ENCODE measurements at places on chromosomes 11 and 22. TPM values are rescaled to one million over a fixed set of nuclear protein-coding genes. Genes with fewer than 3 reads are reported as not detected.

DNA sequence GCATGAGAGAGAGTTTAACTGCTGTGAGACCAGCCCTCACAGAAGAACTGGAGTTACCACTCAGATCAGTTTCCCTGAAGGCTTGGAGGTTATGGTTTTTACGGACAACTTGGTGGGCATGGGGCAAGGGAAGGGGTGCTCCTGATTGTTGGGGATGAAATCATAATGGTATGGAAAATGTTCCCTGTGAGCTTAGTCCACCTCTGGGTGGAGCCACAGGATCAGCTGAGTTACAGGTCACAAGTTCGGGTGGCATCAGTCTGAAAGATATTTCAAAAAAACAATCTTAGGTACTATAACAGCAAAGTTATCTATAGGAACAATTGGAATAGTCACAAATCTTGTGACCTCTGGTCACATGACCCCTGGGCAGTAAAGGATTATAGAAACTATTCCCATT, 162.9 kb downstream of the DLG2 start:
- DNase-seq: peak; percentile 49

DNA sequence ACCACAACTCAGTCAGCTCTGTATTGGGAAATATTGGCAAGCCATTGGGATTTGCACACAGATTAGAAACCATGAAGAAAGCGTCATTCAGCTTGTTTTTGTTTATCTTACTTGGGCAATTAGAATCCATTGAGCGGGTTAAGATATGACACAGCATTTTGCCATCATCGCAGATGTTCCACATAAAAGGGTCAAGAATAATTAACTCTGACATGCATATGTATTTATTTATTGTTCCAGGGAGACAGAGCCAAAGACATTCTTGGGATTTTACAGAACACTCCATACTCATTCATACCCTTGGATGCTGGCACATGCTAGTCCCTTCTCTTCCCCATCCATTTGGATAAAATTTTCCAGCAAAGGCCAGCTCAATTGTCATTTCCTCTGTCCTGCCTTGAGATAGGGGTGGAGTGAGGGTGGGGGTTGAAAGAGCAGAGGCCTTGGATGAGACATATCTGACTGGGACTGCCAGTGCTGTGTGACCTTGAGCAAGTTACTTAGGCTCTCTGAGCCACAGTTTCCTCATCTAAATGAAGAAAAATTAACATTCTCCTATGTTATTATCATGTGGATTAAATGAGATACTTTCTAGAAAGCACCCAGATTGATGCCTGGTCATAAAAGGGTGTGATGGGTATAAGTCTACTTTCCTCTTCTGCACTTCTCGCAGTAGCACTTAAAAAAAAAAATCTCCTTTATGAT, 179.7 kb downstream of the RRAS2 start:
- DNase-seq: no peak

GRCh38 chr11:88231894-88232482, 56.7 kb upstream of the RAB38 start:
- peak; percentile 81 for DNase-seq

GRCh38 chr11:127445476-127445875, 444.9 kb upstream of the KIRREL3 start:
- DNase-seq: no peak

GRCh38 chr11:41978945-41979344, 519.5 kb upstream of the LRRC4C start:
- no peak for DNase-seq

- DNase-seq: no peak
These were observed 61.5 kb downstream of the CACNG2 start for GRCh38 chr22:36641902-36642640.

DNA sequence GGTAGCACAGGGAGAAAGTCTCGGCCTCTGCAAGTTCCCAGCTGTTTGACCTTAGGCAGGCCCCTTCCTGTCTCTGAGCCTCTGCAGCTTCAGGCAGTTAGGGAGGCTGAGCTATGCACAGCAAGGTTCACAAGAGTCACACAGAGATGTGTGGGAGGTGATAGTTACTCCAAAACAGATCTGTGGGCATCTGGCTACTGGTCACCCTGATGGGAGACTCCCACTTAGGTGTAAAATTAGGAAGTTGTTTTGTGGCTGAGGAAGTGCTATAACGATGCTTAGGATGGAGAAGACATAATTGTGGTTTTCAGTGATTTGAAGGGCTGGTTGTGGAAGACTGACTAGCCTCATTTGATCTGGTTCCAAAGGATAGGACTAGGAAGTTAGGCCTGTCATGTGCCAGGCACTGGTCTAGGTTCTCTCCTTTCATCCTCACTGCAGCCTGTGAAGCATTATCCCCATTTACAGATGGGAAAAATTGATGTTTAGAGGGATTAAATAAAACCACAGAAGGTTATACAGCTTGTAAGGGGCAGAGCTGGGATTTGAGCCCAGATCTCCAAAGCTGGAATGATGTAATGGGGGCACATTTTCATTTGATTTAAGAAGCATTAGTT, 13.5 kb downstream of the ACO2 start:
- DNase-seq: peak; percentile 70

DNA sequence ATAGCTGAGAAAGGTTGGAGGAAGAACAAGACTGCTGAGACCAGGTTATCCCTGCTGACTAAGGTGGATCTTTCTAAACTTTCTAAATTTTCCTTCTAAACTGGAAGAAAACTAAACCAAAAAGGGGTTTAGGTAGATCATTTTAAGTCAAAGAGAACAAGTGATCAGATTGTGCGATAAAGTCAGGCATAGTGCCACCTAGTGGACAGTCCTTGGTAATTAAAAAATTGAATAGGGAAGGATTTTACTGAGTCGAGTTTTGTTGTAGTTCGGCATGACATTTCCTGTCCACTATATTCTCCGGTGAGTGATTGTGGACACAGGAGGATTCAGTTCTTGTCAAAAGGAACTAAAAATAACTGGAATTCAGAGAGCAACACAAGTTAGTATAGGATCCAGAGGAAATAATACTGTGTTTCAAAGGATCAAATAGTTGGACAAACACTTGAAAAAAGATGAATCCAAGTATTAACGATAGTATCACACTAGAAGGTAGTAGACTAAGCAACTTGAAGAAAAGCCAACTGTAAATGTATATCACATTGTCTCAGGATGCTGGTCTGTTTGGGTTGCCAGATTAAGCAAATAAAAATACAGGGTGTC, 1236.4 kb downstream of the FAM181B start:
- DNase-seq: peak; percentile 82

- DNase-seq: peak; percentile 89
These were observed at the start of gene RASGRP2 for GRCh38 chr11:64743591-64744543. Gene RASGRP2 (minus strand): TSS chr11:64744142. CDS start chr11:64742866, 1,276 bp downstream.

GRCh38 chr11:68734111-68734510, 17.2 kb downstream of the TESMIN start:
- no peak for DNase-seq

- DNase-seq: no peak
These were observed 167.4 kb upstream of the NTM start for GRCh38 chr11:131203040-131203439.

DNA sequence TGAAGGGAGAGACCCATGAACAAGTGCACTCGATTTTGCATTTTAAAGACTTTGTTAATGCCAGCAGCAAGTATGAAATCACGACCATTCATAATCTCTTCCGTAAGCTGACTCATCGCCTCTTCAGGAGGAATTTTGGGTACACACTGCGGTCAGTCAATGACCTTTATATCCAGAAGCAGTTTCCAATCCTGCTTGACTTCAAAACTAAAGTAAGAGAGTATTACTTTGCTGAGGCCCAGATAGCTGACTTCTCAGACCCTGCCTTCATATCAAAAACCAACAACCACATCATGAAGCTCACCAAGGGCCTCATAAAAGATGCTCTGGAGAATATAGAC, 5.9 kb downstream of the SERPIND1 start:
- no peak for DNase-seq

GRCh38 chr11:45879803-45880686, 5.4 kb upstream of the MAPK8IP1 start:
- DNase-seq: no peak

DNA sequence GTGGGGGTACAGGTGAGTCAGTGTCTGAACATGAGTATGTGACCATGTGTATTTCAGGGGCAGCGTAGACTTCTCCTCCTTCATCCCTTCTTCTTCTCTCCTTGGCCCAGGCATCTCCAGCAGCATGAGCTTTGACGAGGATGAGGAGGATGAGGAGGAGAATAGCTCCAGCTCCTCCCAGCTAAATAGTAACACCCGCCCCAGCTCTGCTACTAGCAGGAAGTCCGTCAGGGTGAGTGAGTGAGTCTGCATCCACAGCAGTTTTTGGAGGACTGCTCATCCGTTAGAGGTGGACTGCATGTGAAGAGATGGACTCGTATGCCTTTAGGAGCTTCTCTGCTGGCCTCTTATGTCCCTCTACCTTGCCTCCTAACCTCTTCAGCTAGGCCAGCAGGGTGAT, 15.6 kb downstream of the TUB start:
- no peak for DNase-seq

GRCh38 chr11:31995525-31996094, 95.3 kb upstream of the RCN1 start:
- DNase-seq: no peak

DNA sequence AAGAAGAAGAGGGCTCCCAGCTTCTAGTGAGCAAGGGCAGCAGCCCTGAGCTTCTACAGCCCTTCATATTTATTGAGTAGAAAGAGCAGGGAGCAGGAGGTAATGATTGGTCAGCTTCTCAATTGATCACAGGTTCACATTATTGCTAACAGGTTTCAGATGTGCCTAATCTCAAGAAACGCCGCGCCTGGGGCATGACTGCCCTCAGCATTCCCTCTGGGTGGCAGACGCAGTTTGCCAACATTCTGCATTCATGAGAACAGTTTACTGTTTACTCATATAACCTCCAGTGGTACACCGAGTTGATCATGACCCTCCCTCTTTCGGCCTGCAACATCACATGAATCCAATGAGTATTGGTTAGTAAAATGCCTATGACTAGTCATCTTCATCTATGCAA, 4.7 kb upstream of the ZNF74 start:
- no peak for DNase-seq

DNA sequence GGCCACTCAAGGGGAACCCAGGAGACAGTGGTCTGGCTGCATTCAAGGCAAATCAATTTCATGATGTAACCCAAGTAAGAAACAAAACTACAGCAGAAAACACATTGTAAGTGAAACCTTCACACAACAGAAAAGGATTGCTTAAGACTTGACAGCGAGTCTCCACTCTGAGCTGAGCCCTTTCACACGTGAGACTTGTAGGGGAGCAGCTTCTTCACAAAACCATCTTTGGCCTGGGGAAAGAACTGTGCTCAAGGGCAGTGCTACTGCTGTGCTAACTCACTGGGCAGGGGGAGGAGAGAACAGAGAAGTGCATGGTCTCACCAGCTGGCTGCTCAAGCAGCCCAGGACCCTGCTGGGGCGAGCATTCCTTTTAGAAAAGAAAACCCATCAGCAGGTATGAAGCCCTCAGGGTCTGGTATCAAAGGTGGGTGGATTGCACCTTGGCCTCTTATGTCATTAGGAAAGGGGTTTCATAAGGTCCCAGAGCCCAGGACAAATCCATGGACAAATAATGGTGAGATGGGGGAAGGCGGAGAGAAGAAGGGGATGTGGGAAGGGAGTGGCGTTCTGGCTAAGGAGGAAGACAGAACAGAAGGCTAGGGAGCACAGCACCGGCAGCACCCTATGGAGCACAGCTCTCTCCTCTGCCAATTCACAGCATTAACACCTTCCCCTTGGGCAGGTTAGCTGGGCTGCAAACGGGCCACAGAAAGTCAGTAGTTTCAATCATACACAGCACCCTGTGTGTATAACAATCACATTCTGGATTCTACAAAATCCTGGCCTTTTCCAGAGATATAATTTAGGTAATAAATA, 20.6 kb upstream of the RAPSN start:
- no peak for DNase-seq

- DNase-seq: no peak
These were observed 454.4 kb downstream of the NTM start for GRCh38 chr11:131824771-131825170.

DNA sequence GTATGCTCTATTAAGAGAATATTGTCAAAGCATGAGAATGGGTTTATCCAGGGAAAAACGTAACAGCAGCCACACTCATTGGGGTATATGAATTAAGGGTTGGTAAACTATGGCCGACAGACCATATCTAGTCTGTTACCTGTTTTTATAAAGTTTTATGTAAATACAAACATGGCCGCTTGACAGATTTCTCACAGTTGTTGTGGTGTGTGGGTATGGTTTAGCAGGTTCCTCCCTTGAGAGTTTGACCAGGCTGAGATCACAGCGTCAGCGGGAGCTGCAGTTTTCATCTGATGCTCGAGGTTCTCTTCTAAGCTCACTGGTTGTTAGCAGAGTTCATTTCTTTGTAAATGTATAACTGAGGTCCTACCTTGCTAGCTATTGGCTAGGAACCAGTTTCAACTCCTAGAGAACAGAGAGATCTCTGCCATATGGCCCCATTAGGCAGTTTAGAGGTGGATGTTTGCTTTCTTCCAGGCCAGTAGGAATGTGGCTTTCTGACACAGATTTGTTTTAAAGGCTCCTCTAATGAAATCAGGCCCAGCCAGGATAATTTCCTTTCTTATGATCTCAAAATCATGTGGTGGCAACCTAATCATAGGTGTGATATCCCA, 45.5 kb upstream of the GRIK4 start:
- no peak for DNase-seq

GRCh38 chr11:15816260-15816871, 540.0 kb downstream of the SOX6 start:
- DNase-seq: no peak

- DNase-seq: no peak
These were observed 14.9 kb downstream of the TMEM258 start for GRCh38 chr11:61777234-61778090.

GRCh38 chr11:87179621-87180020, 141.9 kb downstream of the TMEM135 start:
- DNase-seq: no peak

DNA sequence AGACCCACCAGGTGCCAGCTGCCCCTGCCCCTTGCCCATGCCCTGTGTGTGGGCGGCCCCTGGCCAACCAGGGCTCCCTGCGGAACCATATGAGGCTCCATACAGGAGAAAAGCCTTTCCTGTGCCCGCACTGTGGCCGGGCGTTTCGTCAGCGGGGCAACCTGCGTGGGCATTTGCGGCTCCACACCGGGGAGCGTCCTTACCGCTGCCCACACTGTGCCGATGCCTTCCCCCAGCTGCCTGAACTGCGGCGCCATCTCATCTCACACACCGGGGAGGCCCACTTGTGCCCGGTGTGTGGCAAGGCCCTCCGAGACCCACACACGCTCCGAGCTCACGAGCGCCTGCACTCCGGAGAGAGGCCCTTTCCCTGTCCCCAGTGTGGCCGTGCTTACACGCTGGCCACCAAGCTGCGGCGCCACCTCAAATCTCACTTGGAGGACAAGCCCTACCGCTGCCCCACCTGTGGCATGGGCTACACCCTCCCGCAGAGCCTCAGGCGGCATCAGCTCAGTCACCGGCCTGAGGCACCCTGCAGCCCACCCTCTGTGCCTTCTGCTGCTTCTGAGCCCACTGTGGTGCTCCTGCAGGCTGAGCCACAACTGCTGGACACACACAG, 4.3 kb downstream of the ZNF408 start:
- no peak for DNase-seq

The CAPN5 gene
- 0.07 TPM for total RNA-seq

The MMP27 gene
- not detected for total RNA-seq

The CATSPER1 gene
- not detected for total RNA-seq

The MPZL2 gene
- not detected for total RNA-seq

The TEX54 gene
- not detected for total RNA-seq

The OR52B6 gene
- total RNA-seq: not detected

The MUC5B gene
- 0.04 TPM for total RNA-seq

The APOL5 gene
- total RNA-seq: not detected

The KCNJ1 gene
- total RNA-seq: not detected

The GSTT2B gene
- not detected for total RNA-seq

The MMP1 gene
- total RNA-seq: not detected

The LARGE2 gene
- 9.5 TPM for total RNA-seq

The IGSF22 gene
- total RNA-seq: not detected

Measured in Karpas-422 (cell line).